Stimulated activated naive CD4-positive, alpha-beta T cell (primary cell): ENCODE measurements at places on chromosomes 11 and 22.

DNA sequence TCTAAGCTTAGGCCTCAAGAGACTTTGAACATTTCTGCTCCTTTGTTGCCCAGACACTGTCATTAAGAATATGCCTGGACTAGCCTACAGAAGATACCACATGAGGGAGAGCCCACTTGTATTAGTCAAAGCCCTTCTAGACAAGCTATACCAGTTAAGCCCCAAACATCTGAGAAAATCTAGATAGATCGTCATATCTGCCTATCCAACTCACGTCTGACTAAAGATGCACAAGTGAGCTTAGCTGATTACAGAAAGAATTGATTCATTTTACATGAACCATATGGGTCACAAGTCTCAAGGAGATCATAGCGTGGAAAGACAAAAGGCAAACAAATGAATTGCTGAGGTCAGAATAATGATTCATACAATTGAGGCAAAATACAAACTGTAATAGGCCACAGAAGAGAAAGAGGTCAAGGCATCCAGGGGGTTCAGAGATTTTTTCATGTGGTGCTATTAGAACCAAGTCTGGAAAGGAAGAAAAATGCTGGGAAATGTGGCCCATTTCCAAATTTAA lies 1155.5 kb upstream of the TENM4 start:
- no peak for DNase-seq

GRCh38 chr11:129861702-129862522 lies 33.5 kb downstream of the NFRKB start:
- DNase-seq: no peak

GRCh38 chr22:37259540-37260029 lies 15.5 kb upstream of the RAC2 start:
- DNase-seq: peak; percentile 31

DNA sequence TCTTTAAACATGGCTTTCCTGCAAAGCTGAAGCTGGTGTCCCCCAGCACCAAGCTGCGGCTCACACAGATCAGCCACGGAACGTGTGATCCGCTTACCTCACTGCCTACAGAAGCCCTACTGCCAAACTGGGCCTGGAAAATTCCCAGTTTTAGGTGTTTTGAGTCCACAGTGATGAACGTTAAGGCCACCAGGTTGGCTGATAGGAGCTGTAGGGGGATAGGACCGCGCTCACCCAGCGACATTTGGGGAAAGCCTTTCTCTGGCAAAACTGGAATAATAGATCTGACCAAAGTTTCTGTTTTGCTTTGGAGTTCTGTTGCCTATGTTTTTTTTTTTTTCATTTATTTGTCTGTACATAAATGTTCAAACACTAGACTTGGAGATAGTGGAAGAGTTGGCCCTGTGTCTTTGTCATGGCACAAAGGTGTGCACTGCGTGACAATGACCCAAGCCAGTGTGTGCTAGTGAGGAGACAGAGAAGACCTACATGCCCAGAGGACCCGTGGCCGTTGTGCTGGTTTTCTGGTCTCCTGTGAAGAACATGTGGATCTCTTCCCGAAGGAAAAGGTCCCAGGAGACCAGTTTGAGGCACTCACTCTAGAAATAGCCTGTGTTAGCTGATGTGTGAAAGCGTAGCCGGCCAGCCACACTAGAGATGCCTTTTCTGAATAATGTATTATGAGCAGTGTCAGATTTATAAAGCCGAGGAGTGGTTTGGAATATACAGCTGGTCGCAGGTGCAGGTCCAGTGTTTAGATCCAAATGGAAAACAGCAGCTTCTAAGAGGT lies 15.0 kb downstream of the ASPHD2 start:
- DNase-seq: no peak

DNA sequence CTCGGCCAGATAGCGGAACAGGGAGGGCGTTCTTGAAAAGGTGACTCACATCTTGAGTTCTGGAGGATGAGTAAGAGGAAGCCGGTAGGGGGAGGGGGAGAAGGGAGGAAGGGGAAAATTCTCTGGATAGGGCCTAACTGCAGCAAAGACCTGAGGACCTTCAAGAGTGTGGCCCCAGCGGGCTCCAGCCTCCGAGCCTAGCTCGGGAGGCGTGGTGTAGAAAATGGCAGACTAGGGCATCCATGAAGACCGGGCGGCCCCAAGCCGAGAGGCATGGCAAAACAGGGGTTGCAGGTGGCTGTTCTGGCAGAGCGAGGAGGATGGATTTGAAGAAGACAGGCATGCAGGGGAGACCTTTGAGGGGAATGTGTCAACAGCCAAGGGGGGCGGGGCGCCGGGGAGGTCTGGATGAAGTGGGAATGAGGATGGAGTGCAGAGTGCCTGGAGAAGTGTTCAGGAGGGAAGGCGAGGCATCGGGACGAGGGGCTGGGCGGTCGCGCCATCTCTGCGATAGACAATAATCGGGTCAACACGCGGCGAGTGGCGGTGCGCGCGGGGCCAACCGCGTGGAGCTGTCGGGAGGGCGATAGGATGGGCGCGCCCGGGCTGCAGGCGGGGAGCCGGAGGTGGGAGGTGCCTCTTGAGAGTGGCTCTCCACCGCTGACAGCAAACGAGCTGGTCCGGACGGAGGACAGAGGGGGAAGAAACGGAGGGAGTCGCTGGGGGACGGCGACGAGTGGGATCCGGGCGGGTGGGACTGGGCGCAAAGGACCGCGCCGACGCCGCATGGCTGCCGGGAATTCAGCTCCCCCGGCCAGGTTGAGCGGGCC lies 40.0 kb upstream of the CREB3L1 start:
- DNase-seq: no peak

- no peak for DNase-seq
Measured at GRCh38 chr11:127651175-127651887, 650.8 kb upstream of the KIRREL3 start.

- no peak for DNase-seq
Measured at GRCh38 chr11:32379719-32380118, 55.6 kb downstream of the WT1 start.

GRCh38 chr22:27775758-27776649 lies 25.6 kb downstream of the MN1 start:
- DNase-seq: no peak
